Fibroblast of skin of right quadriceps (primary cell): ENCODE measurements at places on chromosomes 2 and 18.
A peak's percentile ranks its signal among the peaks of the same experiment; 100 is the strongest.

- DNase-seq, result peak; percentile 50
Measured at GRCh38 chr18:35672897-35673296, 91.4 kb downstream of the GALNT1 start.

DNA sequence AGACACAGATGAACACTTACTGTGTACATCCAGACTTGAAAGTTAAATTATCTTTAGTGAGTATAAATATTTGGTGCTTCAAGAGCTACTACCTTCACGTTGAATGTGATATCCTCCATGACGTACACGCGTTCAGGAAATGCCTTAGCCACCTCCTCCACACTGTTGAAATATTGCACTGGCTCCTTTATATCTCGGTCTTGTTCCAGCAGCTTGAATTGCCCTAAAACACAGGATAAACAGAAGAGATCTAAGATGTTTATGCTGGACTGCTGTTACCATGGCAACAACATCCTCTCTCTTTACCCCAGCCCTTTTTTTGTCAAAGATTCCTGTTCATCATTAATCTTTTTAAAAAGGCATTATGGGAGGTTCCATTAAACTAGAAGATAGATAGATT, 120.3 kb downstream of the MEP1B start:
- no peak for DNase-seq

DNA sequence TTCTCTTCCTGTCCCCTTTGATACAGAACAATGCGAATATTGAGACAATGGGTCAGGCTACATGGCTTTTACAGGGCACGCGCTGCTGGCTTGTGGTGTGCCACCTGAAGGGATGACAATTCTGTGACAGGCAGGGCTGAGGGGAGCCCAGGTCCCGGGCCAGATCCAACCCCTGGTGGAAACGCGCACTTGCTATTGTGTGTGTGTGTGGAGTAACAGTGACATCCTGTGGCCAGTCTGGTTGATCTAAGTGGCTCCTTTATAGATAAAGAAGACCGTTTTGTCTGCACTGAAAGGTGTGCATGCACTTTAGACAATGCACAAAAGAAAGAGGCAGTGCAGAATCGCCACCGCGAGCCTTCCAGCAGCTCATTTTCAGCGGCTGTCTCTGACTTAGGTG, 273.6 kb downstream of the HRH4 start:
- DNase-seq, result peak; percentile 13

GRCh38 chr2:56299171-56299691, 115.4 kb downstream of the CCDC85A start:
- DNase-seq, result peak; percentile 55

DNA sequence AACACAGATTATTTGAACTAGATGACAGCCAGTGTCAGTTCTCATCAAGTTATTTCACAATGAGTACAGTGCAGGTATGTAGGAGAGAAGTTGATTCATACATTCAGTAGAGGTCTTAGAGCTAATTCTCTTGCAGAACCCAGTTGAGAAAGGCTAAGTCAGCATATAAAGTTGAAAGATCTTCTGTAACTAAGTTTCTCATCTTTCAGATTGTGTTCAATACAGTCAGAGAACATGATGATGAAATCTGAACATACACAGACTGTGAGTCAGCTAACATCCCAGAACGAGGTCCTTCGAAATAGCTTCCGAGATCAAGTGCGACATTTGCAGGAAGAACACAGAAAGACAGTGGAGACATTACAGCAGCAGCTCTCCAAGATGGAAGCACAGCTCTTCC, 41.9 kb upstream of the LIMS1 start:
- DNase-seq, result peak; percentile 87

DNA sequence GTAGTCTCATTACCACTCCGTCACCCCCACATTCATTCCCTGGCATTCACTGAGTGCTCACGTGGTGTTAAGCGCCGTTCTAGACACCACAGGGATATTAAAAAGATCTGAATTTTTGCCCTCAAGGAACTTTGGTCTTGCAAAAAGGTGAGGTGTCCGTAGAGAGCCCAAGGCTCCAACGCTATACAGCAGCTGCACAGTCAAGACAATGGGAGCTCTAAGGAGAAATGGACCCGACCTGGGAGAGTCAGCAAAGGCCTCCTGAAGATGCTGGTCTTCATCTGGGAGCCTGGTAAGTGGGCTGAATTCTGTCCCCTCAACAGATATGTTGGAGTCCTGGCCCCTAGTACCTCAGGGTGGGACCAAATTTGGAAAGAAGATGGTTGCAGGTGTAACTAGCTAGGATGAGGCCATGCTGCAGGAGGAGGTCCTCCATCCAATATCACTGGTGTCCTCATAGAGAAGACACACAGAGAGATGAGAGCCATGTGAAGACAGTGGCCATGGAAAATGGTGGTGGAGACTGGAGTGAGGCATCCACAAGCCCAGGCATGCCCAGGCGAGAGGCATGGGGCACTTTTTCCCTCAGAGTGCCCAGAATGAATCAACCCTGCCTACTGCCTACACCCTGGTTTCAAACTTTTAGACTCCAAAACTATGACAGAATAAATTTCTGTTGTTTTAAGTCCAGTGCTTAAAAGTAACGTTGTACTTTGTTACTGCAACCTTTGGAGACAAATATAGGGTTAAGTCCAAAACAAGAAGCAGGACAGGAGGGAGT, 247.3 kb downstream of the TTC32 start:
- DNase-seq, result no peak

- DNase-seq, result peak; percentile 44
Measured at GRCh38 chr2:38033646-38034045, 42.3 kb downstream of the CYP1B1 start.

DNA sequence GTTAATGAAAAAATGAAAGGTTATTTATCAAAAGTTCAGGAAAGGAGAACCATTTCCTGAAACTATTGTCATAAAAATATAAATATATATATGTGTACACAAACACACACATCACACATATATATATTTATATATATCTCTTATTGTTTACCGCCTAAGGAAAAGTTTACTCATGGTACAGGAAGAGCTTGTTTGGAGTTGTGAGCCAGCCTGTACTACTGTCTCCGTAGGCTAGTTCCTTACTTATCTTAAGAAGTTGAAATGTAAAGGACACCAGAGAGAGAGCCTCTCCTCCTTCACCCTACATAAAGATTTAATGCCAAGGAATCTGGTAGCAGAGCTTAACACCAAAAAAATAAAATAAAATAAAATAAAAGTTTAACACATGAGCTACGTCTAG, 19.6 kb downstream of the DSC1 start:
- no peak for DNase-seq

GRCh38 chr2:12761104-12761503, 44.4 kb downstream of the TRIB2 start:
- no peak for DNase-seq

DNA sequence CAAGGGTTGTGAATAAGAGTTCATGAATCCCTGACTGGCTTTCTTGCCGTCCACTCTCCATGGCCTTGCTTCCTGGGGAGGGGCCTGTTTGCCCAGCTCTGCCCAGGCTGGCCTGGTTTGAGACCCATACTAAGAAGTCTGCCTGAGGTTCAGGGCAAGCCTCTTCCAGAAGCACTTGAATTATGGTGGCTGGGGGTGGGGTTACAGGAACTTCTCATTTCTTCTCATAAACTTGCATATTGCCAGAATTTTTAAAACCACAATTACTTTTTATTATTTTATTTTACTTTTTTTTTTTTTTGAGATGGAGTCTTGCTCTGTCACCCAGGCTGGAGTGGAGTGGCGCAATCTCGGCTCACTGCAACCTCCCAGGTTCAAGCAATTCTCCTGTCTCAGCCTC, 42.0 kb downstream of the GORASP2 start:
- DNase-seq, result no peak

DNA sequence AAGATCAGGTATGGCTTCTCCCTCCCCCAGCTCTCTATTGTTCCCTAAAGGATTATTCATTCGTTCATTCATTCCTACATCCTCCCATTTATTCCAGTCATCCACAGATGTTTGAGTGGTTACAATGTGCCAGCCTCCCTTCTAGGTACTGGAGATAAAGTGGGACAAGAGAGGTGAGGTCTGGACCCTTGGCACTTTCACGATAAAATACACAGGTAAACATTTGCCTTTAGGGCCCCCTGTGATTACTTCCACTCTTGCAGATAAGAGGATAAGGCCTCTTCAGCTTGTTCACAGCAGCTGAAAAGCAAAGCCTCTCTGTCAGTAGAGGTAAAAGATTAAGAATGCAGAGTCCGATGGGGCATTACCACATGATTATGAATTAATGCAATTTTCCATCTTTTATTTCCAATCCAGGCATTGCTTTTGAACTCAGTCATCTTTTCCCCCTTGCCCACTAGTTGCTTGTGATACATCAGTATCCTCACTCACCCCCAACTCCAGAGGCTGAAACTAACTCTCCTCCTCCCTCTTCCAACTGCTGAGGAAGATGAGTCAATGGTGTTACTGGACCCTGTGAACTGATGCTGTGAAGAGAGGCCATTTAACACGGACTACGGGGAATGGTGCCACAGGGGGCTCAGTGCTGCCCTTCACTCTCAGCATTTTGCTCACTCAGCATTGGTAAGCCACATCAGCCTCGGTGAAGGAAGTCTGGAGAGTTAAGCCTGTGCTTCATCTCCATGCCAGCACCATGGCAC, 1.1 kb upstream of the DPP4 start:
- peak; percentile 57 for DNase-seq

DNA sequence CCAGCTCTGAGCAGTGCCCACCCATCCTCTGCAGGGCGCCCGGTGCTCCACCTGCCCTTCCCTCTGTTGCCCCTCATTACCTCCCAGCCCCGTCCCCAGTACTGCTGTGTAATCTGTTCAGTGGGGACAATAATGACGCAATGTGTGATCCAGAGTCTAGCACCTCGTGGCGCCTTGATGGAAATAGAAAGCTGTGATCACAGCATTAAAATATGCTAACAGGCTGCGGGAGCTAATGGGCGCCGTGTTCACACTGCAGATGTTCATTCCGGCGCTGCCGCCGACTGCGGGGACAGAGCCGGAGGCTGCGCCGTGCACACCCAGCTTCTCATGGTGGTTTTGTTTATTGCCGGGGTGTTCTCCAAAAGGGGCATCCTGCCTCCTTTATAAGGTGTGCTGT, 235.2 kb downstream of the LDLRAD4 start:
- DNase-seq, result peak; percentile 45

DNA sequence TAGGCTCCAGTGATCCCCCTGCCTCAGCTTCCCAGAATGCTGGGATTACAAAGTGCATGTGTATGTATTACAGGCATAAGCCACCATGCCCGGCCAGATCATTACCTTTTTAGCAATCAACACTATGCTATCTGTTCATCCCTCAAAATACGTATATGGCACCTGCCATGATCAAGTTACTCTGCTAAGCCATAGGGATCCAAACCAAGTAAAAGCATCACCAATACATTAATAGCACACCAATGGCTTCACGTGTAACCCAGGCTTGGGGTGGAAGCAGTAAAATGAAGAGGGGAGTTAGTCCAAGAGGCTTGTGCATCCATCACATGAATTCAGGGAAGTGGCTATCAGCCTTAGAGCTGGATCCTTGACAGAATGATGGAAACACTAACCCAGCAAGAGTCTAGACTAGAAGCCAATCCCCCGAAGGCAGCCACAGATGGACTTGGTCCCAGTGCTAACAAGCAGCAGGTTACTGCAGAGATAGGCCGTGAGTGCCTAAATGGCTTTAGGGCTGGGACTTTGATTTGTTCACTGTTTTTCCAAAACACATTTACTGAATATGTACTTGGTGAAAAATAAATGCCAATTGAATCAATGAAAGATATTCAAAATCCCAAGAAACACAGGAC, 11.3 kb downstream of the HDLBP start:
- DNase-seq, result no peak

DNA sequence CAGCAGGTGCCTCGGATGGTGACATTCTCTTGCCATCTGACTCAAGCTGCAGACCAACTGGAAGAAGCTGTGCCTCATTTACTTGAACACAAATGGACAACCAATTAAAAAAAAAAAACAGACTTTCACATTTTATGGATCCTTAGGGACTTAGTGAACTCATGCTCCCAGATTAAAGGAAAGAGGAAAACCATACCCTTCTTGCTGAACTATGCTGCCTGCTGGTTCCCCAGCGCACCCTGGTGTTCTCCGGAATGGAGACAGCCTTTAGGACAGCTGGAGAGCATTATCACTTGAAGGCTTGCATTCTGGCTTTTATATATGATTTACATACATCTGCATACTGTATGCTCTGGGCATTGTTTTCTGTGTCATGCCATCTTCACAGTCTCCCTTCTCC, 370.7 kb downstream of the SLC4A3 start:
- DNase-seq, result peak; percentile 69

DNA sequence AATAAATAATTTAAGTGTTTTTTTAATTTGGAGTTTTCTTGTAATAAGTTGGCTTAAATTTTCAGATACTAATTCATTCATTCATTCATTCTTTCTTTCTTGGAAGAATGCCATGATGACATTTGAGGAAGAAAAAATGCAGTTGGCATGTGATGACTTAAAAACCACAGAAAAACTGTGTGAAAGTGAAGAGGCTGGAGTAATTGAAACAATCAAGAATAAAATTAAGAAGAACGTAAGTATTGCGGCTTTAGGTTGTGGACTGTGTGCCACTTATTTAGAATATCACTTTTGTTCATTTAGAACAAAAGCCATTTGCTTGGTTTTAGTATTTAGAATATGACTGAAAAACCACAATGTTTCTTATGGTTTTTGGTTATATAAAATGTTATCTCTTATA, 51.4 kb downstream of the TTC39C start:
- no peak for DNase-seq

DNA sequence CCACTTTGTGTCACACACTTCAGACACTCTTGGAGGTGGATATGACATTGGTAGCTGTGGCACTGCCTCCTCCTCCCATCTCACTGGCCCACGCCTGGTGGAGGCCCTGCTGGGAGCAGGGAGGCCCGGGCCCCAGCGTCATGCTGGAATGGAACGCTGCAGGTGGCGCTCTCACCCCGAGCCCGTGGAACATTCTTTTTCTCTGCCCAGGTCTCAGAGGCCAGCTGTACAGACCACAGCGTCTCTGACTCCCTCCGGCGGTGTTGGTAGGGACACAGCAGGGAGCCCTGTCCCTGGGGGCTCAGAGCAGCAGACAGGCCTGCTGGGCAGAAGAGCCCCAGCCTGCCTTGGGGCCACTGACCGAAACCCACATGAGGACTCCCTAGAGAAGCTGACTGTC, 218.1 kb downstream of the TWIST2 start:
- no peak for DNase-seq

- peak; percentile 75 for DNase-seq
Measured at GRCh38 chr2:223995569-223995968, 38.3 kb downstream of the MRPL44 start.

GRCh38 chr18:49515516-49515915, 28.5 kb upstream of the C18orf32 start:
- DNase-seq, result no peak

- DNase-seq, result no peak
Measured at GRCh38 chr2:165636959-165637358, 157.1 kb downstream of the GALNT3 start.

- peak; percentile 88 for DNase-seq
Measured at GRCh38 chr2:201698588-201699226, at the start of gene MPP4. TSS of gene MPP4 (minus strand) at chr2:201698644. CDS start at chr2:201693954, 4,690 bp downstream.

- DNase-seq, result no peak
Measured at GRCh38 chr18:4256766-4257417, 198.2 kb downstream of the DLGAP1 start.
